SK-N-SH treated with all-trans-retinoic acid at 6 μM for 48 hours (cell line): ENCODE measurements at places on chromosomes 2 and 18.

DNA sequence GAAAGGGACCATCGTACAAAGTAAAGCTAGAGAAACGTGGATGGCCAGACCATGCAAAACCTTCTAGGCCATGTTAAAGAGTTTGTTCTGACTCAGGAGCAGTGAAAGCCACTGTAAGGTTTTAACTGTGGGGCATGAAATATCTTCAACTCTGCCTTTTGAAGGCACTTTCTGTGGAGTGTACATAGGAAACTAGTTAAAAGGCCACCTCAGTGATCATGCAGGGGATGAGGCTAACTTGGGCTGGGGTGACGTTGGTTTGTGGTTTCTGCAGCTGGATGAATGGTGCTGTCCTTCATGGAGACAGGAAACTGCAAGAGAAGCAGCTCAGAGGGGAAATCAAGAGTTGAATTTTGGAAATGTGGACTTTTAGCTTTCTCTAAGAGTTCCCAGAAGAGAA, 190.7 kb downstream of the CDCA7 start:
- no peak for ATAC-seq

DNA sequence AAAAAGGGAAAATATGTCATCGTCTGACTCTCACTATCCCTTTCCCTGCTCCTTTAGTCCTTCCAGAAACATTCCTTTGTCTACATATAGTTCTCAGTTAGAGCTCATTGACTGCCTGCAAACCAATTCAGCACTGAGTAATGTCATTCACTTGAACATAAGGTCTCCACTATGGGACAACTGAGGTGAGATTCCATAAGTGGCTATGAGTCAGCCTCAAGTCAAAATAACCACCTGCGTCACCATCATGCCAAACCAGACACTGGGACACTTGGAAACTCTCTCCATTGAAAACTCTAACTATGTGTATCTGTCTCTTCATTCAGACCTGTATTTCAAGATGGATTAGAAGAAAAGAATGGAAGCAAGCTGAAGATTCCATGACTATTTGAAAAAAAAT, 878.0 kb upstream of the PIK3C3 start:
- ATAC-seq = no peak

GRCh38 chr2:50649626-50650402, 382.1 kb downstream of the NRXN1 start:
- no peak for ATAC-seq

DNA sequence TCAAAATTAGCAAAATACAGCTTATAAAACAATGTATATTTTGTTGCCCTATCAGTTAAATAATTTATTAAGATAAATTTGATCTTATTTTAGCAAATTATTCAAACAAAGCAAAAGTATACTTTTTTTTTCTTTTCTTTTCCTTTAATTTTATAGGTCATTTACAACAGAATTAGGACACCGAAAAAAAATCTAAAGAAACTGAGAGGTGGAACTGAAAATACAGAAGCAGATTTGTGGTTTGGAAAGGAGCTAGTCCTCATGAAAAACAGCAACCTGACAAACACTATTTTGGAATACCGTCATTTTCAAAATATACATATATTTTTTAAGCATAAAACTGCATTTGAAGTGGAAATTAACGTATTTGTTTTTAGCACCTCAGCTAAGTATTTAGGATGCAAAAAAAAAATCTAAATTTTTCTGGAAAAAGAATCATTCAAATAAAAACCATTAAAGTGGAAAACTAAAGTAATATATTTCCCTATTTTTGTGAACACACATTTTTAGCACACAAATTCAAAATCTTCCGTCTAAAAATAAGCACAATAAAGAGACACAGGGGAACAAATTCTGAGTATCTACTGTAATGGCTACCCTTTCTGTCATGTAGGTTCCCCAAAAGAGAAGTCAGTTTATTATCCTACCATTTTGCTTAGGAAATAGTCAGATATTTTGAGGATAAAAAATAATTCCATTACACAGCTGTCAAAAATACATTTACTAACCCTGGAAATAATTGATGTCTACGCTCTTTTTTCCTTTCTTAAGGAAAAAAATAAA, 2.7 kb downstream of the CCDC88A start:
- no peak for ATAC-seq

DNA sequence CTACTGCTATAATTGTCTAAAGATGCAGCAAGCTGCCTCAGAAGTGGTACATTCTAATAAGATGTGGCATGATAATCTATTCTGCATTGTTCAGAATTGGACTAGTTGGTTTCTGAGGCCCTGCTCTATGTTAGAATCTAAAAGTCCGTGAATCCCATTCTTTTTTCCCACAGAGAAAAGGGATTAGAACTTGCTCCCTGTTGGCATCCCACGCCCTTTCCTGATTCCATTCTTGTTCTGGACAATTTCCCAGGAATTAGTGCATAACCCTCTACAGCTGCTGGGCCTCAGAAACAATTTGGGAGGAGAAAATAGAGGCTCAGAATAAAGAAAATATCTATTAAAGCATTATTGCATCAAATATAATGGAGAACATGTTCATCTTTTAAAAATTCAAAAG, 282.7 kb downstream of the NRXN1 start:
- ATAC-seq = no peak

- ATAC-seq = no peak
Observed at GRCh38 chr2:203871371-203871983, 3.9 kb downstream of the CTLA4 start.

DNA sequence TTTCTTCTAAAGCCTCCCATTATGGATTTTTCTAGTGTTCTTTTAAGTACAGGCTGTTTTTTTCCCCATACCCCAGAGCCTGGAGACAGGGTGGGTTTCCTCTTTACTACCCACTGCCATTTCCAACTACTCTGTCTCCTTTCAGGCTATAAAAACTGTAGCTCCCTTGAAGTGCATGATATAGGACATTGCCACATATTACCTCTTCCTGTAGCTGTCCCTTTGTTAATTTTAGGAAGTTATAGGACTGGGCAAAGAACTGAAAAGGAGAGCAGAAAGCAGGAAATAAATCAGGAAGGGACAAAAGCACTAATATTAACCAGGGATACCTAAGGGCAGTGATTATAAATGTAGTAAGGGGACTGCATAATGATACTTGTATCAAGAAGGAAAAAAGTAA, 54.1 kb downstream of the VIL1 start:
- ATAC-seq = no peak

DNA sequence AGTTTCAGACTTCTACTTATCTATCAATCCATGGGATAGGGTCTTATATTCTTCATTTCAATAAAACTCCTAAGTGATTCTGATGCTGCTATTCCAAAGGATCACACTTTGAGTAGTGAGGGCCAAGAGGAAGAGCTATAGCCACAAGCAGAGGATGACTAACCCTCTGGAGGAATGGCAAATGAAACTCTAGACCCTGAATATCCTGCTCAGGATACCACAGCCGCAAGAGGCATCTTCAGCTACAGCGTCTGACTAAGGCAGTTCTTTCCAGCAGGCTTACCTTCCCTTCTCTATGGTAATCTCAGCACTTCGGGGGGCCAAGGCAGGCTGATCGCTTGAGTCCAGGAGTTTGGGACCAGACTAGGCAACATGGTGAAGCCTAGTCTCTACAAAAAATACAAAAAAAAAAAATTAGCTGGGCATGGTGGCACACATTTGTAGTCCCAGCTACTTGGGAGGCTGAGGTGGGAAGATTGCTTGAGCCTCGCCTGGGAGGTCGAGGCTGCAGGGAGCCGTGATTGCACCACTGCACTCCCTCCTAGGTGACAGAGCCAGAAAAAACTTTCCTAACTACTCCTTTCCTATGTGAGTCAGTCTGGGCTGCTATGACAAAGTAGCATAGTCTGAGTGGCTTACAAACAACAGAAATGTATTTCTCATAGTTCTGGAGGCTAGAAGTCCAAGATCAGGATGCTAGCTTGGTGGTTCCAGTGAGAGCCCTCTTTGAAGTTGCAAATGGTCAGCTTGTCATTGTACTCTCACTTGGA, 371.9 kb downstream of the IRS1 start:
- peak; percentile 91 for ATAC-seq

GRCh38 chr18:45494811-45495210, 120.5 kb upstream of the SLC14A2 start:
- ATAC-seq = no peak

DNA sequence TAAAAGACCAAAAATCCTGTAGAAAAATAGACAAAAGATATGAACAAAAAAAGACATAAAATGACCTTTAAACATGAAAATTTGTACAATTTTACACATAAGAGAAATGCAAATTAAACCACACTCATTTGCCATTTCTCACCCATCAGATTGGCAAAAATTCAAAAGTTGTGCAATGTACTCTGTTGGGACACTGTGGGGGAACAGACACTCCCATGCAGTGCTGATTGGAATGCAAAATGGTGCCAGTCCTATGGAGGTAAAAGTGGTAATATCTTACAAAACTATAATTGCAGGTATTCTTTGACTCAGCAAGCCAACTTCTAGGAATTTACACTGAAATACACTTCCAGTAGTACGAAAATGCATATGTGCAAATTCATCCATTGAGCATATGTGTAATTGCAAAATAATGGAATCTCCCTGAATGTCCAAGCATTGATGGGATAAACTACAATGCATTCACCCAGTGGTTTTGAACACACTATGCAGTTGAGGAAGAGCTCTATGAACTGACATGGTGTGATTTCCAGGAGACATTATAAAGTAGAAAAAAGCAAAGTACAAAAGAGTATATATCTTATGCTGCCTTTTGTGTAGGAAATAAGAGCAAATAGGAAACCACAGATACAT, 201.8 kb upstream of the ZNF521 start:
- ATAC-seq = no peak

GRCh38 chr2:170361090-170361936, 183.4 kb downstream of the MYO3B start:
- peak; percentile 94 for ATAC-seq

DNA sequence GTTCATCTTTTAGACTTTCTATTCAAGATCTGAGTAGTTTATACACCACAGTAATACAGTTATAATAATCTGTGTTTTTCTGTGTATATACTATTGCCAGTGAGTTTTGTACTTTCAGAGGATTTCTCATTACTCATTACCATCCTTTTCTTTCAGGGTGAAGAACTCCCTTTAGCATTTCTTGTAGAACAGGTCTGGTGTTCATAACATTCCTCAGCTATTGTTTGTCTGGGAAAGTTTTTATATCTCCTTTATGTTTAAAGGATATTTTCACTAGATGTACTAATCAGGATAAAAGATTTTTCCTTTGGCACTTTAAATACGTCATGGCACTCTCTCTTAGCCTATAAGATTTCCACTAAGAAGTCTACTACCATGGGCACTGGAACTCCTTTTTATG, 705.5 kb downstream of the SLC4A3 start:
- no peak for ATAC-seq

- ATAC-seq = peak; percentile 61; the same call in 2 of the 3 replicates
Observed at GRCh38 chr2:31354837-31355236, 59.7 kb downstream of the XDH start.

GRCh38 chr18:45820106-45820745, 5.2 kb upstream of the SIGLEC15 start:
- no peak for ATAC-seq

DNA sequence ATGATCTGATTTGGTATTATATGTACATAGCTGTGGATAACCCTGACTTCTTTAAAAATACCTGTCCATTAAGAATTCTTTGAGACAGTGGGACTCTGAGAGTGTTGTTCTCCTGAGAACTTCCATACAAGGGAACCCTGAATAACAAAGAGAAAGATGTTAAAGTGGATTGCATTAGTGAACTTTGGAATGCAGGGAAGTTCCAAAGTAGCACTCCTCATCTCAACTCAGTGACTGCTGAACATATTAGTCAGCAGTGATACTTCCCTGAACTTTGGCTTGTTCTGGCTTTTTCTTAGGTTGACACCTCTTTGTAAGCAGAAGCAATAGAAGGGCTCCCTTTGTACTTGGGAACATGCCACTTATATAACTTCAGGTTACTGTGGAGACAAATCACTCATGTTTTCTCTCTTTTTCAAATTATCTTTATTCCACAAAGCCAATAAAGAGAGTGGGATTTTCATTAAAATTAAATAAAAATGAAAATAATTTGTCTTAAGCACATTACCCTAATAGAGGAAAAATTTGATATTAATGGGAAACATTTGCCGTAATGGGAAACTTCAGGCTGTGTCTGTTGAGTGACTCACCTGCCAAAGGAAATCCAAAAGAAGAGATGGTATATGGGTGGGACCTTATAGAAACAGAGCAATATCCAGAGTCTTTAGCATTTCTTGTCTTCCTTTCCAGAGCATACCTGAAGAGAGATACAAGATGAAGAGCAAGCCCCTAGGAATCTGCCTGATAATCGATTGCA, 33.3 kb downstream of the CFLAR start:
- peak; percentile 73 for ATAC-seq

- ATAC-seq = no peak
Observed at GRCh38 chr2:227785293-227785692, 28.3 kb upstream of the CCL20 start.

- ATAC-seq = peak; percentile 34; the same call in 2 of the 3 replicates
Observed at GRCh38 chr2:12741380-12741779, 24.6 kb downstream of the TRIB2 start.

DNA sequence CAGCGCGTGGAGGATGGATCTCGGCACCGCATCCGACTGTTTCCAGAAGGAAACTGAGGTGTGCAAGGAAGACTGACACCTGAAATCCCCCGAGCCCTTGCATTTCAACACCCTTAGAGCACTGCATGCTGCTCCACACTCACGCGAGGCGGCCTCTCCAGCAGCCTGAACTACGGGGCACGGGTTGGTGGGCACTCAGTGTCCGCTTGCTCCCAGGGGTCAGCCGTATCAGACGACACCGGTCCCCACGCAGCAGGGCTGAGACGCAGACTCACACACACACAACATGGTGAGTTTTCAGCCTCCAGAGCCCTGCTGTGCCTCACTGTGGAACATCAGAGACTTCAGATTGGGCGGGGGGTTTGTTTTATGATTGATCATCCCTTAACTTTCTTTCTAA, 269.9 kb downstream of the TWIST2 start:
- ATAC-seq = no peak

DNA sequence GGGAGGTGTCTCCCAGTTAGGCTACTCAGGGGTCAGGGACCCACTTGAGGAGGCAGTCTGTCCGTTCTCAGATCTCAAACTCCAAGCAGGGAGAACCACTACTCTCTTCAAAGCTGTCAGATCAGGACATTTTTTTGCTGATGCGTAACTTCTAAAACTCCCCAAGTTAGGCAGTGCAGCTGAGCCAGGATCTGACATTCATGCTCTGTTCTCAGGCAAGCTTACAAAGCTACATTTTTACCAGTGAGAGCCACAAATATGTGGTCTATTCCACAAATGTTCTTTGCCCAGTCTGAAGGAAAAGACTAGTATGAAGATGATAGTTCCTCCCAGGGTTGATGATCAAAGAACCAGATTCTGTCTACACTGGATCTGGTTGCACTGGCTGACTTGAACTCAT, 184.1 kb downstream of the MTCL1 start:
- ATAC-seq = no peak

DNA sequence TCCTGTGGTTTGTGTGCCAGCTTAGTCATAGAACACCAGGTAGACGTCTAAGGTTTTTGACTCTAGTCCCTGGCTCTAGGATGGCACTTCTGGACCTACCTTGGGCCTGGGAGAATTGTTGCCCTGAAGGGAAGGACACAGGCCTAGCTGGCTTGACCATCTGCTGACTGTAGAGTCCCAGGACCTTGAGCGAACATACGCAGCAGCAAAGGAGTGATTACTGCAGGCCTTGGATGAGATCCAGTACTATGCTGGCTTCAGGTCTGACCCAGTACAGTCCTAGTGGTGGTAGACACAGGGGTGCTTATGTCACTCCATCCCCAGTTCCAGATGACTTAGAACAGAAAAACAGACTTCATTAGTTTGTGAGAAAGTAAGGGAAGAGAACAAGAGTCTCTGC, 37.7 kb downstream of the ST8SIA3 start:
- no peak for ATAC-seq
